ENCODE measurements at places on chromosomes 4 and X. TPM values are rescaled to one million over a fixed set of nuclear protein-coding genes. Genes with fewer than 3 reads are reported as not detected.
A peak's percentile ranks its signal among the peaks of the same experiment; 100 is the strongest.

Gene ASB12
- 0.38 TPM for total RNA-seq

Gene CSN1S1
- total RNA-seq: not detected

Gene AKAP4
- not detected for total RNA-seq

Gene WDR45
- 51.1 TPM for total RNA-seq

Gene CNGA1
- total RNA-seq: not detected

Gene MAGED4
- total RNA-seq: 0.53 TPM

Gene TMEM154
- 47.1 TPM for total RNA-seq

- no peak for DNase-seq
- no peaks in the 10 kb centered on the region for H3K4me1 ChIP-seq
- H3K27me3 ChIP-seq: no peaks in the 10 kb centered on the region
- H3K27ac ChIP-seq: no peak overlapping the region
These were observed 31.1 kb upstream of the CYLC1 start for GRCh38 chrX:83829874-83830273.

- no peaks in the 10 kb centered on the region for H3K36me3 ChIP-seq
- H3K27me3 ChIP-seq: no peaks in the 10 kb centered on the region
- no peaks in the 10 kb centered on the region for H3K4me1 ChIP-seq
These were observed 44.5 kb upstream of the PGRMC2 start for GRCh38 chr4:128332081-128332480.

DNA sequence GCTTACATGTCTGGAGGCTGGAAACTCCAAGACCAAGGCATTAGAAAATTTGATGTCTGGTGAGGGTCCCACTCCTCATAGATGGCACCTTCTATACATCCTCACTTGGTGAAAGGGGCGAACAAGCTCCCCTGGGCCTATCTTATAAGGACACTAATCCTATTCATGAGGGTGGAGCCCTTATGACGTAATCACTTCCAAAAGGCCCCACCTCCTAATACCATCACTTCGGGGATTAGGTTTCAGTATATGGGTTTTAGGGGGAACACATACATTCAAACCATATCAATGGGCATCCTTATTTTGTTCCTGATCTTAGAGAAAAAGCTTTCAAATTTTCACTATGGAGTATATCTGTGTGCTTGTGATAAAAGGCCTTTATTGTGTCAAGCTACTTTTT is 39.0 kb upstream of the ALG13 start:
- no peaks in the 10 kb centered on the region for H3K27me3 ChIP-seq
- no peaks in the 10 kb centered on the region for H3K36me3 ChIP-seq
- DNase-seq: no peak
- H3K4me1 ChIP-seq: peaks cover 12% of the 10 kb centered on the region

DNA sequence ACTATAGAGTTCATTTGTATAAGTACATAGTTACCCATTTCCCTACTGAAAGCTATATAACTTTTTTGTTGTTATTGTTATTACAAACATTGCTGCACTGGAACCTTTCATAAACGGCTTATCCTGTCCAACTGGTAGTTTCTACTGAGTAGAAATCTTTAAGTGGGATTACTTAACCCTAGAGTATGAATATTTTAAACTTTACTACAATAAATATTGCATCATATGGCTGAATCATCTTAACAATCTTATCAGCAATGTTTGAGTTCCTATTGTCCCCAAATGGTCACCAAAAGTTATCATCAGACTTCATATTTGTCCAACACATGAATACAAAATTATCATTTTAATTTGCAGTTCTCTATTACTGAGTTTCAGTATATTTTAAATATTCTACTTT is 40.5 kb downstream of the LCORL start:
- H3K36me3 ChIP-seq: no peaks in the 10 kb centered on the region
- no peaks in the 10 kb centered on the region for H3K27me3 ChIP-seq
- no peak overlapping the region for H3K4me3 ChIP-seq
- no peak for DNase-seq
- no peaks in the 10 kb centered on the region for H3K4me1 ChIP-seq

DNA sequence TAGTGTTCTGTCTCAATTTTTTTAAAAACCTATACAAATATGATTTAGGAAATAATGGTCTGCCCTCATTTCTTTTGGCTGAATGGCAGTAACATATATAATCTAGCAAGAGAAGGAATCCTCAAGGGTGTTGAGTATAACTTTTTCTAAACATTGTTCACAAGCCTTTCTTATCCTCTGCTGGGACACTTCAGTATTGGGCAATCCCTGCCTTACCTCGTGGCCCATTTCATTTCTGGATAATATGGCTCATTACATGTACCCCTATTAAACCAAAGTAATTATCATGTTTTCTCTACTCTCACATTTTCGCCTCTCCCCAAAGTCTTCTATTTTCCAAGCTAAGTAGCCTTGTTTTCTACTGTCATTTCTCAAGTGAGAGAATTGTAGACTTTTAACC is 110.8 kb upstream of the STIM2 start:
- peaks cover 19% of the 10 kb centered on the region for H3K4me1 ChIP-seq
- H3K27ac ChIP-seq: no peak overlapping the region
- peaks cover 3% of the 10 kb centered on the region for H3K27me3 ChIP-seq
- peaks cover 12% of the 10 kb centered on the region for H3K36me3 ChIP-seq

DNA sequence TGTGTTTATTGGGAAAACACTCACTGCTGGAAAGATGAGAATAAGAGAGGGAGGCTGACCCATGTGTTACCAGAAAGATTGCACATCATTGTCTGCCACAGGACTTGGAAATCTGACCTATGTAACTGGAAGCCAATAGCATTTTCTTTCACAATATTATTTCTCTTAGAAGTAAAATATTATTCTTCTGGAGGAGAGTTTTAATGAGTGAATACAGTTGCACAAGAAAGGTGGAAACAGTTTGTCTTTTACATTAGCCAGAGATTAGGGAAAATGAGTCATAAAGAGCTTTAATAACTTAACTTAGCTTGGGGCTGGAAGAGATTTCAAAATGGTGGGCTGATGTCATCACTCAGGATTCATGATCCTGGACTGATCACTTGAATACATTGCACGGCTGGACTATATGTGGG is 31.5 kb upstream of the LNX1 start:
- no peaks in the 10 kb centered on the region for H3K36me3 ChIP-seq
- peaks cover 2% of the 10 kb centered on the region for H3K27me3 ChIP-seq
- H3K4me1 ChIP-seq: no peaks in the 10 kb centered on the region
- H3K27ac ChIP-seq: no peak overlapping the region
- no peak overlapping the region for H3K4me3 ChIP-seq
- DNase-seq: no peak

DNA sequence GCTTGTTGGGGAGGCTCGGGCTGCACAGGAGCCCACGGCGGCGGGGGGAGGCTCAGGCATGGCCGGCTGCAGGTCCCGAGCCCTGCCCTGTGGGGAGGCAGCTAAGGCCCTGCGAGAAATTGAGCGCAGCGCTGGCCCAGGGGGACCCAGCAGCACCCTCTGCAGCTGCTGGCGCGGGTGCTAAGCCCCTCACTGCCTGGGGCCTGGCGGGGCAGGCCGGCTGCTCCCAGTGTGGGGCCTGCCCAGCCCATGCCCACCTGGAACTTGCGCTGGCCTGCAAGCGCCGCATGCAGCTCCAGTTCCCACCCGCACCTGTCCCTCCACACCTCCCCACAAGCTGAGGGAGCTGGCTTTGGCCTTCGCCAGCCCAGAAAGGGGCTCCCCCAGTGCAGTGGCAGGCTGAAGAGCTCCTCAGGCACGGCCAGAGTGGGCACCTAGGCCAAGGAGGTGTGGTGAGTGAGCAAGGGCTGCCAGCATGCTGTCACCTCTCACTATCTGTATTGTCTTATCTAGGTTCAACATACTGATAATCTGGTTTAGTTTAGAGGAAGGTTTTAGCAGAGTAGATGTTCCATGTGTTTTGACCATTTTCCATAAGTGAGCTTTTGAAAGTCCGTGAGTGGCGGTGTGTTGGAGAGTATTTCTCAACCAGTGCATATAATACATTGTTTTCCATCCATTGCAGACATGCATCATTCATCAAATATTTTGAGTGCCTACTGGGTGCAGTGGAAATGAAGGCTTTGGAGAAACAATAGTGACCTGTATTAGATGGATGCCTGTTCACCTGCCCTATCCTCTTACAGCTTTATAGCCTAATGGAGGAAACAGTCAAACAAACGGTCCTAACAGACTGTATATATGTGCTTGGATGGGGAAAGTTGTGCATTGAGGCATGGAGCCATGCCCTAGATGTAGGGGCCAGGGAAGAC is 13.1 kb downstream of the PI4K2B start:
- no peaks in the 10 kb centered on the region for H3K27me3 ChIP-seq
- no peak overlapping the region for H3K27ac ChIP-seq
- H3K4me1 ChIP-seq: peaks cover 16% of the 10 kb centered on the region
- no peak for DNase-seq

GRCh38 chrX:132214518-132214917 is 4.7 kb downstream of the RAP2C start:
- peaks cover 45% of the 10 kb centered on the region for H3K36me3 ChIP-seq
- peak overlapping the region; percentile 48 for H3K27ac ChIP-seq
- H3K27me3 ChIP-seq: no peaks in the 10 kb centered on the region
- peaks cover 45% of the 10 kb centered on the region for H3K4me1 ChIP-seq

- no peaks in the 10 kb centered on the region for H3K36me3 ChIP-seq
- H3K4me1 ChIP-seq: no peaks in the 10 kb centered on the region
- H3K27me3 ChIP-seq: no peaks in the 10 kb centered on the region
- no peak for DNase-seq
- no peak overlapping the region for H3K4me3 ChIP-seq
- H3K27ac ChIP-seq: no peak overlapping the region
These were observed 182.8 kb downstream of the GUCY2F start for GRCh38 chrX:109299091-109299490.

- no peaks in the 10 kb centered on the region for H3K36me3 ChIP-seq
These were observed 1499.4 kb upstream of the PCDH7 start for GRCh38 chr4:29220761-29221160.
